ENCODE measurements at places on chromosomes 1 and 21.

- DNase-seq, result no peak
Observed at GRCh38 chr1:91120936-91121335, 99.1 kb upstream of the ZNF644 start.

GRCh38 chr1:33025180-33025569 is 11.5 kb downstream of the AK2 start:
- no peak for DNase-seq

GRCh38 chr1:221336126-221336525 is 405.8 kb downstream of the DUSP10 start:
- no peak for DNase-seq

DNA sequence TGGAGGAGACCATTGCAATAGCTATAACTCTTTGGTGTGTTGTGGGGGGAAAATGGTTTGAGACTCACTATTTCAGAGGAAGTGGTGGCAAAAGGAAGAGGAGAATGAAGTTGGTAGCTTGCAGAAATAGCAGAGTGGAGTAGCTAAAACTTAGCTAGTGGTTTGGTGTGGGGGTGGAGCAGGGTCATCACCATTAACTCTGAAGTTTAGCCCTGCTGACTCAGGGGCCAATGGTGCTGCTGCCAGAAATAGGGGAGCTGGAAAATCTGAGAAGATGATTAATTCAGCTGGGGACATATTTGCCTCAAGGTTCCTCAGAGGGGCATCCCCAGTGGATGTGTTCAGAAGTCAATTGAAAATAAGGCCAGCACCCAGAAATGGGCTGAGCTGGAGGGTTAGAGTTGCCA is 65.4 kb downstream of the RUNX1 start:
- DNase-seq, result no peak

DNA sequence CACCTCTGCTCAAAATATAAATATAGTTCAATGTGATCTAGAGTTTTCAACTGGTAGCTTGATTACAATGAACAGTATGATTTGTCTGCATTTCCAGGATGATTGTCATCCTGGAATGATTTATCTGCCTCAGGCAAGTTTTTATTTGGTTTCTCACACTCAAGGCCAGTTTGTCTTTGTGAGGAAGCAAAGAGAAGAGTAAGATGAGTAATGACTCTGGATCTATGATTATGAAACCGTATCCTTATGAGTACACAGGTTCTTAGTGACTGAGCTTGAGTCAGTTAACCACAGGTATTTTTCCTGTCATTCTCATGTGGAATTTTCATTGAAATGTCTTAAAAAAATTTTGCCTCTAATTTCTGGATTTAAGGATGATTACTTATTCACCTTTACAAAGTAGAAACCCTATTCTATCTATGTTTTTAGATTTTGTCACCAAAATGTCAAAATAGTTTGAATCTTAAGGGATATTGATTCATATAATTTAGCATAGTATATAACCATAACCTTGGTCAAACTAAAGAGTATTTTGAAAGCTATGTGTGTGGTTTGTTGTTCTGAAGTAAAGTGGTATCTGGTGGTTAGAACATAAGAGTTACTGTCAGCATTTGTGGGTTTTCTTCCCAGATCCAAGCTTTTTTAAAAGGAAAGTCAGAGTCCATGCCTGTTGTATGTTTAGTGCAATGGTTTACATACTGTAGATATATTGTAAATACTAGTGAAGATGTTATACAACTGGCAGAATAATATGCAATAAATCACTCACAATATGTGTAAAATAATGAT is 145.0 kb downstream of the RASAL2 start:
- DNase-seq, result no peak

DNA sequence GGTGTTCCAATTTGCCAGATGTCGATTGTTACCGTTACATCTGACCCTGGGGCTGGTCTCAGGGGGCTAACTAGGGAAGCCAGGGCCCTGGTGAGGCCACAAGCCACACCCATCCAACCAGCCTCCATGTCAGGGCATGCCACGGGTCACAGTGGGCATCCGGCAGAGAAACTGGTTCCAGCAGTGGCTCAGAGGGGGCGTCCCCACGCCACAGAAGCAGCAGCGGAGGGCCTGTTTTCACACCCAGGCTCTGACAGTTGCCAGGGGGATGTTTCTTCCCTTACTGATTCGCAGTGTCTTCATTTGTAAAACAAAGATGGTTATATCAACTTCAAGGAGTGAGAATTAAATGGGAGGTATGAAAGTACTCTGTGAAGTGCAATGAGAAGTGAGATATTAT is 75.0 kb upstream of the COX20 start:
- DNase-seq, result no peak

GRCh38 chr1:56070601-56071000 is 508.8 kb downstream of the PLPP3 start:
- no peak for DNase-seq

- DNase-seq, result no peak
Observed at GRCh38 chr1:92030656-92031107, 897 bp downstream of the EPHX4 start.

- DNase-seq, result no peak
Observed at GRCh38 chr1:12372180-12372579, 142.3 kb downstream of the VPS13D start.

DNA sequence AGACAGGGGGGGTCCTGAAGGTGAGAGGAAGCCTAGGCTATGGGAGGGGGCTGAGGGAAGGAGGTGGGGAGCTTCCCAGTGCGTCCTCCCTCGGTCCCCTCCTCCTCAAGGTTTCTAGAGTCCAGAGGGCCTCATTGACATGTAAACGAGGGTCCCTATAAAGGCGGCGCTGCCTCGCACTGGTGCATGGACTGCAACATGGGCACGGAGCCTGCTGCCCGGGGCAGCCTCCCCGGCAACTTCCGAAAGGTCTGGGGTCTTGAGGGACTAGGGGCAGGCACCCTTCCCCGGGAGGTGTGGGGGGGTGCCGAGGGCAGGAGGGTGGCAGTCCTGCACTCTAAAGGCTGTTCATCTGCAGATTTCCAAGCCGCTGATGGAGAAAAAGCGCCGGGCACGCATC is at the start of gene HES3:
TSS of gene HES3 (plus strand) at position 187 of the 400 bp plus-strand sequence. CDS start at position 374, 187 bp downstream.
- no peak for DNase-seq

- peak; percentile 81 for DNase-seq
Observed at GRCh38 chr1:223726380-223727001, 14.2 kb downstream of the CAPN2 start.
